ENCODE measurements at places on chromosomes 7 and 10.
A peak's percentile ranks its signal among the peaks of the same experiment; 100 is the strongest.

DNA sequence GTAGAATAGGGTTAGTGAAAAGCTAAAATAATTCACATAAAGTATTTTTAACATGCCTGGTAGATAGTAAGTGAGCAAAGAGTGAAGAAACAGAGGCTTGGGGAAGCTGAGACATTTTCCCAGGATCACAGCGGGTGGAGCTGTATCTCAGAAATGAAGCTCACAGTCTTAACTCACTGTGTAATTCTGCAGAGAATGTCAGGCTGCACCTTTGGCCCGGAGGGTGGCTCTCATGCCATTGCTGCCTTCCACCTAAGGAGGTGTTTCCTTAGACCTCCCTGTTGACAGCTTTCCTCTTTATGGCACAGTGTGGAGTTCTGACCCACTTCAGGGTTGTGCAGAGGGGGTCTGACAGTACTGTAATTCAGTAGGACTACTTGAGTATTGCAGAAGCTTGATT lies 2.9 kb upstream of the GTPBP4 start:
- DNase-seq, result no peak

- DNase-seq, result peak; percentile 77
Observed at GRCh38 chr10:30170814-30171213, 111.4 kb upstream of the JCAD start.

- no peak for DNase-seq
Observed at GRCh38 chr7:146375170-146375569, 258.6 kb downstream of the CNTNAP2 start.

- peak; percentile 73 for DNase-seq
Observed at GRCh38 chr10:52566471-52567246, 205.9 kb downstream of the MBL2 start.

DNA sequence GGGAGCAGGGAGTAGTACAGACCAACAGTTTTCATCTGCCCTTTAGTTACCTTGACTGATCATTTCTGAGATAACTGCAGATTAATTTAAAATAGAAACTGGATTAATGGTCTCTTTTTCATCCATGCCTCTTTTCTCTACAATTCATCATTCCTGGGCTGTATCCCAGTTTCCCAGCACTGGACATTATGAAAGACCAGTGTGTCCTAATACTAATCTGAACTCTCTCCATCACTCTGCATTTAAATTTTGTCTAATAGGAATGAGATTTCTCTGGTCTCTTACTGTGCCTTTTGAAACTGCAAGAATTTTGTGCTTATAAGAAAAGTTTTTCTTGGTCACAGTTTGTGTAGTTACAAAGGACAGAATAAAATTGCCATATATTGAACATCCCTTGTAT lies 12.7 kb downstream of the PLEKHA8 start:
- no peak for DNase-seq

GRCh38 chr7:124257638-124258308 lies 224.9 kb upstream of the TMEM229A start:
- peak; percentile 7 for DNase-seq

GRCh38 chr7:16627236-16627635 lies 18.3 kb downstream of the ANKMY2 start:
- DNase-seq, result peak; percentile 73

DNA sequence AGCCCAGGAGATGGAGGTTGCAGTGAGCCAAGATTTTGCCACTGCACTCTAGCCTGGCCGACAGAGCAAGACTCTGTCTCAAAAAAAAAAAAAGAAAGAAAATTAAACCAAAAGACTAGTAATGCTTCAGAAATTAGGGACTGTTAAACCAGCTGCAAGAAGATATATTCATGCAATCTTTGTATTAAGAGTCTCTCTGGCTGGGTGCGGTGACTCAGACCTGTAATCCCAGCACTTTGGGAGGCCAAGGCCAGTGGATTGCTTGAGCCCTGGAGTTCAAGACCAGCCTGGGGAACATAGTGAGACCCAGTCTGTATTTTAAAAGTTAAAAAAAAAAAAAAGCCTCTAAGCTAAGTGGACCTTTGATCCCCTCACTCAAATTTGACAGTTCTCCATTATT lies 2.5 kb upstream of the HNRNPF start:
- DNase-seq, result no peak

DNA sequence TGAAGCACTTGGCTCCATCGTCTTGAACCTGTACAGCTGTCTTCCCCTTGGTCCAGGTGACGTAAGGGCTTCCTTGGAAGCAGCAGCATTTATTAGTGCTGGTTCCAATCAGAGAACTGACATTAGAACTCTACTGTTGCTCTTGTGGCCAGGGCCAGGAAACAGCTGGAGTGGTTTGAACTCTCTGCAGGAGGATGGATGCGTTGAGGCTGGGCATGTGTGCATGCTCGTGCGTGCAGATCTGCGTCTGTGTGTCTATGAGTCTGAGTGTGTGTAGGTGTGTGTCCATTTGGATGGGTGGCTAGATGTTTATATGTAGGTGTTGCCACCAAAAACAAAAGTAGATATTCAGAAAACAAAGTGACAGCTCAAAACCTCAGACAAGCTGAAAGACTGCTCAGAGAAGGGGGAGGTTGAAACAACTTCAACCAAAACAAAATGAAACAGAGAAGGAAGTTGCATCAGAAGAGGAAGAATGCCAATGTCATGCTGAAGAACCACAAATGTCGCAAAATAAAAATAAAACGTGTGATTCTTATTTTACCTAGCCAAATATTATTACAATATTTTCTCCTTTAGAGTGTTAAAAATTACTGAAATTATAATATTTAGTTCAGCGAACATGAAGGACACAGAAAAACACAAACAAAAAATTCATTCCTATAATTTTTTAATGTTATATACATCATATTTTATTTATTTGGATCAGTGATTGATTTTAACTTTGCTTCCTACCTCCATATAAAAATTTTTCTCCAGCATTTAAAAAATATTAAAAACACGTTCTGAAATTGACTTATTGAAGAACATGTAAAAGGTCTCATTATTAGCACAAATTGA lies 96.1 kb upstream of the MKLN1 start:
- DNase-seq, result peak; percentile 80

DNA sequence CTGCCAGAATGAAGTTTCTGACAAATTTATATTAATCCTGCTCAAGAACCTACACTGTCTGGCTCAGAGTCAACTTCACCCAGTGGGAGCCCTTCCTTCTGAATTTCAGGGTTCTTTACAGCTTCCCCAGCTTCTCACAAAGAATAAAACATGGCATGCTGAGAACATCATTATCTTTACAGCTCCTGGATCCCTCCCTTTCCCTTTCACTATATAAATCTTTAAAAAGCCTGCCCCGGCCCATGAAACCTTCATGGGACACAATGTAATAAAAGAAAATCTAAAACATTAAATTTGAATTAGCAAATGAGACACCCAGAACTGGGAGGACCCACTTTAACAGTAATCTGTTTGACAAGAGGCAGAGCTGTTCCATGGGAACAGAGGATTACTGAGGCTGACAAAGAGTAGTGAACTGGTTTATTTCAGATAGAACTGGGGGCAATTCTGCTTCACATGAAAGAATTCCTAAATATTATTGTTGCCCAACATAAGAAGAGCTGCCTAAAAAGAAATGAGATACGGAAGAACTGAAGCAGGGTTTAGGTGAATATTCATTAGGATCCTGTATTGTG lies 222.8 kb downstream of the THSD7A start:
- no peak for DNase-seq

DNA sequence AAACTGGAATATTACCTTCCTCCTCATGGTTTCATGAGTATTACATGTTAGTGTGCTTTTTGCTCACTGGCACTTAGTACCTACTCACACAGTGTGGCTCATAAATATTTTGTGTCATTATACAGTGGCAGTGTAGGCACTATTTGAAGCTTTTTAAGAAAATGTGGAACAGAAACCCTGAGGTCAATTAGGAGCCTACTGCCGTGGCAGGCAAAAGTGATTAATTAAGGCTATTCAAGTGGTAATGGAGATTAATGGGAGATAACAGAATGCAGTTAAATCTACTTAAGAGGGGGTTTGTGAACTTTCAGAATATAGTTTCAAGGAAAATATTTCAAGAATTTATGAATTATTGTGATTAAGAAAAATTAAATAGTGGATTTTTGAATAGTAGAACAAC lies 277.6 kb downstream of the HGF start:
- DNase-seq, result no peak

DNA sequence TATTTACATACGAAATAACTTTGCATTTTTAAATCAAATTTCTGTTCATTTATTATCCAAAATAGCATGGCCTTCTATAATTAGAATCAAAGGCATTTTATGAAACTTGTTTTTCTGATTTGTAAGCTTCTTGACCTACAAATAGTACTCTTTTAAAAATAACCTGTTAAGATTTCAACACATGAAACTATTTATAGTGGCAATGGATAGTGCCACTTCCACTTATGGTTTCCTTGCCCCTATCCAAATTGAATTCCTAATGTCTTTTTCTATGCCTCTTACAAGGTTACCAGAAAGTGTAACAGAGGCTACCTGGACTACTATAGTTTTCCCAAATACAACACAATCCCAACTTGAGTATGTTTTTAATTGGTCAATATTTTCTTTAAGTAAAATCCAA lies 263.5 kb downstream of the SEMA3D start:
- DNase-seq, result no peak

GRCh38 chr10:78401624-78402367 lies 368.1 kb downstream of the RPS24 start:
- no peak for DNase-seq

DNA sequence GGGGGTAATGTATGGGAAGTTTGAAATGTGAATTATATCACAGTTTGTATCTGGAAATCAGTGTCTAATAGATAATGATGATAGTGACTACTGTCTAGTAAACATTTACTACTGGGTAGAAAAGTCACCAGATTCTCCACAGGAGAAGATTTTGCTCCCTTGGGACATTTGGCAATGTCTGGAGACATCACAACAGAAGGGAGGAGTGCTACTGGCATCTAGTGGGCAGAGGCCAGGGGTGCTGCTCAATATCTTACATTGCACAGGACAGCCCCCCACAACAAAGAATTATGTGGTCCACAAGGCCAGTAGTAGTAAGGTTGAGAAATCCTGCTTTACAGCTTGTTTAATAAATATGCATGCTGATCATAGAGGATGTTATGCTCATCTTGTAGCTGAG lies 92.3 kb upstream of the PRPS1L1 start:
- DNase-seq, result peak; percentile 11

DNA sequence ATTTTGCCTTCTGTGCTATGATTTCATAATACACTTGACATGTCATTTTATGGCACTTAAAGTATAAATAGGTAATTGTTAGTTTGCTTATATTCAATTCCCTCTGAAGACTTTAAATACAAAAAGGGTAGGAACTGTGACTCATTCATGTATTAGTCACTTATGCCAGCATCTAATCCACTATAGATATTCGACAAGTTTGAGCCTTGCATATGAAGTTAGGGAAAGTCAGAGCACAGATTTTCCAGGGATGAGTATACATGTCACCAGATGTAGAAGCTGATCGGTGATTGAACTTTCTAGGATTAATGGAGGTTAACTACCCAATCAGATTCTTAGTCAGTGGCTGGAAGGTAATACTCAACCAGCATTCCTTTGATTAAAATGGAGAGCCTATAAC lies 1321.5 kb downstream of the XPNPEP1 start:
- DNase-seq, result peak; percentile 7

GRCh38 chr10:1214071-1214675 lies 158.0 kb downstream of the WDR37 start:
- no peak for DNase-seq

DNA sequence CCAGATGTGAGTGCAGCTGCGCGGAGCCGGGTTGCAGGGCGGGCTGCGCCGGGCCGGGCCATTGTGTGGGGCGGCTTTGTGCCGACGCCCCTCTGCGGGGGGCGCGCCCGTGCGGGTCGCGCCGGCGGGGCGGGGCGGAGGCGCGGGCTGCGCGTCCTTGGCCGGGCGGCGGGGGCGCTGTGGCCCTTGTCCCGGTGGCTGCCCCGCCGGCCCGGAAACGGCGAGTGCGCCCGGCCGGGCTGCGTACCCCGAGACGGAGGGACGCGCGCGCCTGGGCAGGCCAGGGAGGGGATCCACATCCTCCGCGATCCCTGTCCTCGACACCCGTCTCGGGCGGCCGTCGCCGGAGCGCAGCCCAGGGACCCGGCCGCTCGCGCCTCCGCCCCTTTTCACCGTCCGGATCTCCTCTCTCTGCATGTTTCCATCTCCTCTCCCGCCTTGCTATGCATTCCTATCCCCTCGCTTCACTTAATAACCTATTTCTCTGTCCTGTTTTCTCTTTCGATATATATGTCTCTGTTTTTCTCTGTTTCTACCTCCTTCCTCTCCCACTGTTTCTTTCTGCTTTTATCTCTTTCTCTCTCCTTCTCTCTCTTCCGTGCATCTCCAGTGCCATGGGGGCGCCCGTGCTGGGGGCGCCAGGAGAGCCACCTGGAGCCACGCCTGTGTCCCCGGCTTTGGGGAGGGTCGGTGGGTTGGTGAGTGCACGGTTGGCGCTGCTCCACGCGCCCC lies 765 bp downstream of the PFKFB3 start:
- DNase-seq, result peak; percentile 68

- DNase-seq, result no peak
Observed at GRCh38 chr10:132967540-132967939, 25.2 kb upstream of the CFAP46 start.

DNA sequence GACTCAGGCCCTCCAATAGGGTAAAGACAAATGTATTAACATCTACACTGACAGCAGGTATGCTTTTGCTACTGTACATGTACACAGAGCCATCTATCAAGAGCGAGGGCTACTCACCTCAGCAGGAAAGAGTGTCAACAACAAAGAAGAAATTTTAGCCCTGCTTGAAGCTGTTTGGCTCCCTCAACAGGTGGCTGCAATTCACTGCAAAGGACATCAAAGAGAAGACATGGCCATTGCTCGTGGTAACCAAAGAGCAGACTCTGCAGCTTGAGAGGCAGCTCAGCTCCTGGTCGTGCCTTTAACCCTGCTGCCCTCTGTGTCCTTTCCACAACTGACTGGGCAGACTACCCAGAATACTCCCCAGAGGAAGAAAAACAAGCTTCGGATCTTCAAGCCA lies 5.1 kb downstream of the AKR1B15 start:
- peak; percentile 17 for DNase-seq

DNA sequence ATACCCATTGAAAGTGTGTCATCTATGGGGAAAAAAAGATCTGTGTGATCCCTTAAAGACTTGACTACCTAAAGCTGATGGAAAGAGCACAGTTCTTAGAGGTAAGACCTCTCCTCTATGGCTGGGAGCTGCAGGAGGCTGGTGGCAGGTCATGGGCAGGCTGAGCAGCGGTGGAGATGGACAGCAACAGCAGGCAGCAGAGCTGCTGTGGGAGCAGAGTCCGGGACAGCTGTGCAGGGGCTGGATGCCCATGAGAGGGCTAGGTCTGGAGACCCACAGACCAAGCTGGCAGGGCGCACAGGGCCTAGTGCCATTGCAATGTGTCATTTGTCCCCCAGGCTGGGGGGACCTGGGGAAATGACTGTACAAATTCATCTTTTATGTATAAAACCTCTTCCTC lies 13.4 kb upstream of the EPHA1 start:
- DNase-seq, result no peak

All from iris pigment epithelial cell (primary cell).